Kidney (tissue), 22 donors: ENCODE measurements at places on chromosomes 6 and 20. TPM values are rescaled to one million over a fixed set of nuclear protein-coding genes. Genes with fewer than 3 reads are reported as not detected.

The PABPC1L gene
- total RNA-seq, result 48.6 TPM

The TOX2 gene
- total RNA-seq, result 5.9 TPM

The MCCD1 gene
- total RNA-seq, result 3.5 TPM

The CST1 gene
- not detected for total RNA-seq

The AVP gene
- total RNA-seq, result not detected

The CRISP3 gene
- total RNA-seq, result not detected

The LAMA4 gene
- total RNA-seq, result 20.7 TPM

The GMNN gene
- total RNA-seq, result 13.0 TPM

The TPBG gene
- total RNA-seq, result 30.8 TPM

The UBE2C gene
- total RNA-seq, result 2.4 TPM

The SLC17A1 gene
- 26.3 TPM for total RNA-seq

The GPSM3 gene
- 28.1 TPM for total RNA-seq

The PLA2G7 gene
- total RNA-seq, result 1.9 TPM

The ANGPT4 gene
- total RNA-seq, result 0.57 TPM
